H1 (cell line): ENCODE measurements at places on chromosomes 5 and 9. TPM values are rescaled to one million over a fixed set of nuclear protein-coding genes. Genes with fewer than 3 reads are reported as not detected.

DNA sequence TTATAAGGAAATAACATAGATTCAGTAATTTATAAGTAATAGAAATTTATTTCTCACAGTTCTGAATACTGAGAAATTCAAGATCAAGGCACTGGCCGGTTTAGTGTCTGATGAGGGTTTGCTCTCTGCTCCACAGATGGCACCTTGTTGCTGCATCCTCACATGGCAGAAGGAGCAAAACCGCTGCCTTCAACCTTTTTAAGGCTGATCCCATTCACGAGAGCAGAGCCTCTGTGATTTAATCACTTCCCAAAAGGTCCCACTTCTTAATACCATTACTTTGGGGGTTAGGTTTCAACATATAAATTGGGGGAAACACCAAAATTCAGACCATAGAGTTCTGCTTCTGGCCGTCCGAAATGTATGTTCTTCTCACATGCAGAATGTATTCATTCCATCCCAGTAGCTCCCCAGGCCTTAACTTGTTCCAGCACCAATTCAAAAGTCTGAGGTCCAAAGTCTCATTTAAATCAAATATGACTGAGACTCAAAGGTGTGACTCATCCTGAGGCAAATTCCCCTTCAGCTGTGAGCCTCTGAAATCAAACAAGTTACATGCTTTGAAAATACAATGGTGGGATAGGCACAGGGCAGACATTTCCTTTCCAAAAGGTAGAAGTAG, 30.6 kb downstream of the BAAT start:
- no peaks in the 10 kb centered on the region for H3K27me3 ChIP-seq
- H3K27ac ChIP-seq, result no peak overlapping the region
- no peak for DNase-seq
- no peaks in the 10 kb centered on the region for H3K4me1 ChIP-seq

- H3K4me1 ChIP-seq, result peaks cover 3% of the 10 kb centered on the region
- no peaks in the 10 kb centered on the region for H3K36me3 ChIP-seq
- H3K27ac ChIP-seq, result no peak overlapping the region
- no peak overlapping the region for H3K4me3 ChIP-seq
- DNase-seq, result no peak
These were observed 409.5 kb downstream of the MAT2B start for GRCh38 chr5:163914910-163915309.

NUTM2F gene
- total RNA-seq, result 0.19 TPM in 1 of 2 replicates, not detected in the other

GRCh38 chr5:178237431-178238312, 5.1 kb upstream of the PHYKPL start:
- no peak overlapping the region for H3K4me3 ChIP-seq
- DNase-seq, result no peak
- no peaks in the 10 kb centered on the region for H3K36me3 ChIP-seq
- H3K4me1 ChIP-seq, result peaks cover 9% of the 10 kb centered on the region
- H3K27ac ChIP-seq, result no peak overlapping the region

GRCh38 chr5:9549941-9550340, 4.1 kb upstream of the SEMA5A start:
- H3K27ac ChIP-seq, result no peak overlapping the region
- no peak for DNase-seq
- no peak overlapping the region for H3K4me3 ChIP-seq

- H3K4me3 ChIP-seq, result no peak overlapping the region
- DNase-seq, result no peak
- H3K36me3 ChIP-seq, result no peaks in the 10 kb centered on the region
- peaks cover 9% of the 10 kb centered on the region for H3K4me1 ChIP-seq
- no peaks in the 10 kb centered on the region for H3K27me3 ChIP-seq
These were observed 6.1 kb upstream of the KIF12 start for GRCh38 chr9:114105236-114105635.

PIK3R1 gene
- total RNA-seq, result 10.5 and 13.7 TPM in 2 replicates

GRCh38 chr9:78515108-78515507, 218.2 kb downstream of the PSAT1 start:
- no peak overlapping the region for H3K4me3 ChIP-seq
- H3K36me3 ChIP-seq, result no peaks in the 10 kb centered on the region
- no peak overlapping the region for H3K27ac ChIP-seq
- no peak for DNase-seq
- no peaks in the 10 kb centered on the region for H3K4me1 ChIP-seq
- no peaks in the 10 kb centered on the region for H3K27me3 ChIP-seq

GRCh38 chr5:34832568-34832967, 6.4 kb upstream of the TTC23L start:
- DNase-seq, result no peak
- no peak overlapping the region for H3K27ac ChIP-seq
- no peaks in the 10 kb centered on the region for H3K27me3 ChIP-seq

- H3K36me3 ChIP-seq, result no peaks in the 10 kb centered on the region
- peaks cover 2% of the 10 kb centered on the region; the same call in 1 of the 2 replicates for H3K4me1 ChIP-seq
- no peaks in the 10 kb centered on the region for H3K27me3 ChIP-seq
- peak; percentile 84 for DNase-seq
- H3K27ac ChIP-seq, result 0 out of 2 replicates have a peak overlapping the region, but pooled peaks have one; percentile 5
- peak overlapping the region; percentile 88 for H3K4me3 ChIP-seq
These were observed 1.0 kb downstream of the ADAMTS19 start for GRCh38 chr5:129460936-129461710.

DNA sequence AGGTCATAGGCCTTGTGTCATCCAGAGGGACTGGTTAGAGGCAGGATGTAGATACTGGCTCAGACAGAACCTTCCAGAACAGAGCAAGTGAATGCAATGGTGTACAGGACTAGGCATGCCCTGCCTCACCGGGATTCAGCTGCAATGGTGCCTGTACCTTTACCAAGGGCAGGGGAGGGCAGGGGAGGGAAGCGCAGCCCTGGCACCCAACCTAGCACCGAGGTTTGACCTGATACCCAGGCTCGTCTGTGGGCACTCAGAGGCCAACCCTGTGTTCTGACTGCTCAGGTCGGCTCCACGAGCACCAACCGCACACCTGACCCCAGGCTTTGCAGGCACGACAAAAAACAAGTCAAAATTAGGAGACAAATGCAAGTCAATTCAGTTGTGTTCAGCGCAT, 47.3 kb upstream of the GFPT2 start:
- H3K27me3 ChIP-seq, result no peaks in the 10 kb centered on the region
- no peaks in the 10 kb centered on the region; the same call in 1 of the 2 replicates for H3K4me1 ChIP-seq
- no peak for DNase-seq
- no peaks in the 10 kb centered on the region for H3K36me3 ChIP-seq
- no peak overlapping the region for H3K27ac ChIP-seq
- no peak overlapping the region for H3K4me3 ChIP-seq

GRCh38 chr5:26239588-26239987, 798.8 kb downstream of the CDH9 start:
- H3K36me3 ChIP-seq, result no peaks in the 10 kb centered on the region
- no peak overlapping the region for H3K27ac ChIP-seq
- no peak overlapping the region for H3K4me3 ChIP-seq

ELL2 gene
- 21.7 and 29.4 TPM in 2 replicates for total RNA-seq

PTGES gene
- 3.2 TPM in 2 replicates for total RNA-seq

COL27A1 gene
- total RNA-seq, result 22.5 and 22.8 TPM in 2 replicates

GRCh38 chr5:58231041-58231440, 228.8 kb downstream of the PLK2 start:
- H3K4me1 ChIP-seq, result no peaks in the 10 kb centered on the region
- H3K27ac ChIP-seq, result no peak overlapping the region
- DNase-seq, result no peak
- H3K4me3 ChIP-seq, result no peak overlapping the region
- H3K36me3 ChIP-seq, result no peaks in the 10 kb centered on the region
- H3K27me3 ChIP-seq, result no peaks in the 10 kb centered on the region

OR1L6 gene
- not detected in 2 replicates for total RNA-seq
